Sigmoid colon (tissue), 7 donors: ENCODE measurements at places on chromosomes 3 and 15.

DNA sequence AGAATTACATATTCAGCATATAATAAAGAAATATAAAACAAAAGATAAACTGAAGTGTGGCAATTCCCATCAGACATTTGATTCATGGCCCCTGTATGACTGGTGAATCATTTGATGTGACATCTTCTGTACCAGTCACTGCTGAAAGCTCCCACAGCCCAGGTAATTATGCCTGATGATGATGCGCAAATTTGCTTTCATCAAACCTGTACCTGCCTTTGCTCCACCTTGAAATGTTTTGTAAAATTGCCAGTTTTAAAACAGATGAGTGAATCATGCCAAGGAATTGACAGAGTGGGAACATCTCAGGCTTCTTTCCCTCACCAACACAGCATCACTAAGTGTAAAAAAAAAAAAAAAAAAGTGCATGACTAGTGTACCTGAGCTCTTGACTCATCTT, 66.5 kb upstream of the EIF1B start:
- DNase-seq, result no peak

GRCh38 chr3:98743071-98743470, 20.1 kb upstream of the ST3GAL6 start:
- no peak for DNase-seq

DNA sequence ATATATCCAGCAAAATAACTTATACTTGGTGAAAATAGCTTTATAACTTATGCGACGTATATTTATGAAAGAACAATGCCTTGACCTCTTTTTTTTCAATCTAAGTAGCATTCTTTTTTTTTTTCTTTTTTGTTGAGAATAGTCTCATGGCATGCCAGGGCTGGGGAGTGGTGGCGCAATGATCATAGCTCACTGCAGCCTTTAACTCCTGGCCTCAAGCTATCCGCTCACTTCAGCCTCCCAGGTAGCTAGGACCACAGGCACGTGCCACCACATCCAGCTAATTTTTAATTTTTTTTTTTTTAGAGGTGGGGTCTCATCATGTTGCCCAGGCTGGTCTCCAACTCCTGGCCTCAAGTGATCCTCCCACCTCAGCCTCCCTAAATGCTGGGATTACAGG, 43.5 kb downstream of the RAB8B start:
- peak; percentile 68 for DNase-seq

- no peak for DNase-seq
Measured at GRCh38 chr3:37053753-37054152, 60.4 kb downstream of the MLH1 start.

DNA sequence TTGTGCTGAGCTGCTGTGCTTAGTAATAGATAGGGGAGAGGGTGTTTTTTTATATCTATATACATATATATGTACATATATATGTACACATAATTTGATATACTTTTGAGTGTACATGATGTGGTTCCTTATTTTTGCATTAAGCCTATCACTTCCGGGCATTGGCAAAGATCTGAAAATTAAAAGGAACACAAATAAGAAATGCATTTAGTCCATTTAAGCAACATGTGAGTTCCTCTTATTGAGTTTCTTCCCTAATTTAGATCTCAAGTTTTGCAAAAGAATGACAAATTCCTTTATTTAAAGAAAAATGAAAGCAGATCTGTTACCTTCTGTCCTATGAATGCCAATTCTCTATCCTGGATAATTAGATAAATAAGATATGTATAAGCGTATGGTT, 435.1 kb downstream of the LPP start:
- no peak for DNase-seq

GRCh38 chr3:145557405-145557804, 603.6 kb downstream of the PLOD2 start:
- DNase-seq, result no peak

- no peak for DNase-seq
Measured at GRCh38 chr3:49346797-49347251, 7.0 kb upstream of the USP4 start.

DNA sequence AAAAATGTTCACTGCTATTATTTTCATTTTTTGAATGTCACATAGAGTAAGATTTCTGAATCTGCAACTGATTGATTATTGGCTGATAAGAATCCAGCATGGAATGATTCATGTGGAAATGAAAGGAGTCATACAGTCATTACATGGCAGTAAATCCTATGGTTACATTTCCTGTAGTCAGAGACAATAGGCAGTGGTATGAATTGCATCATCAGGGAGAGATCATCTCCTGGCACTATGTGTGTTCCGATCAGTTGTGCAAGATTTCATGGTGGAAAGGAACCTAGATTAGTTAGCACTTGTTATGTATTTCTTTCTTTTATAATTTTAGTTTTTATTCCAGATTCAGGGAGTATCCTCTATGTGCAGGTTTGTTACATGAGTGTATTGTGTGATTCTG, 38.8 kb downstream of the SLC12A1 start:
- no peak for DNase-seq

GRCh38 chr3:186413615-186414415, 51.8 kb upstream of the DGKG start:
- DNase-seq, result peak; percentile 94

- DNase-seq, result no peak
Measured at GRCh38 chr3:176359211-176359610, 838.1 kb downstream of the TBL1XR1 start.

DNA sequence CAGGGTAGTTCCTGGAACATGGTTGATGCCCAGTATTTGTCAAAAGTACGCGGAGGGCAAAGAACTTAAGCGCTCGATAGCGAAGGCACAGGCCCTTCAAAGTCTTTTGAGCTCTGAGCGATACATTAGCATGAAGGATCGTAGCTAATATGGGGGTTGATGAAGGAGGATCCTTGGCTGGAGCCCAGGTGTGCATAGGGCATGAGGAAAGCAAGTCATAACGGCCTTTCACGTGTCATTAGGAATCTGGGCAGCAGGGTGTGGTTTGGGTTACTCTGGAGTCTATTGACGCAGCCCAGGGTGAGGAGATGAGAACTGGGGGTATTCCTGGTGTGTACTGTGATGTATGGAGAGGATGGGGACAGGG, 31.7 kb downstream of the SPINK8 start:
- DNase-seq, result peak; percentile 68

DNA sequence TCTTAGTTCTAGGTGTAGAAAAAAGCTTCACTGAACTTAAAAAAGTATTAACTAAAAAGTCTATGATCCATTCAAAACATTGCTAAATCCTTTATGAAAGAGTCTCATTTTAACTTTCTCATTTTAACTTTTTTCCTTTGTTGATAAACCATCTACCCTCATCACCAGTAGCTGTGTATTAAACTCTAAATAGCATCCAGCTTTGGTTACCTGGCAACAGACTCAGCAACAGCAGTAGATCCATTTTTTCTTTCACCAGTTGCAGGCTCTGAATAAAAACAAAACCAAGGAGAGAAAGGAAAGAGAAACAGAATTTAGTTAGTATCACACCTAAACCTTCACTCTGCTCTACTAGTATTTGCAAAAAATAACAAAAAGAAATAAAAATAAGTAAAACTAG, 51.6 kb downstream of the TP53BP1 start:
- DNase-seq, result no peak

DNA sequence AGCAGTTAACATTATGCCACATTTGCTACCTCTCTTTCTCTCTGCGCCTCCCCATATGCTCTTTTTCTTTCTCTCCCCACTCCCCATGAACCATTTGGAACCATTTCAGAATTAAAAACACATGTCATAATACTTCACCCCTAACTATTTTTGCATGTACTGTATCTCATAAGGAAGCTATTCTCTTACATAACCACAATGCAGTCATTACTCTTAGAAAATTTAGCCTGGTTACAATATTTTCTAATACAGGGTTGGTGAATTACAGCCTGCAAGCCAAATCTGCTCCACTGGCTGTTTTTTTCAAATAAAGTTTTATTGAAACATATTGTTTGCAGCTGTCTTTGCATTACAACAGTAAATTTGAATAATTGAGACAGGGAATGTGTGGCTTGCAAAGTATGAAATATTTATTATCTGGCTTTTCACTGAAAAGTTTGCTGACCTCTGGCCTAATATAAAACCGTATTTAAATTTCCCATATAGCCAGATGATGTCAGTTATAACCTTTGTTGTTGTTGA, 62.8 kb downstream of the SGO1 start:
- DNase-seq, result no peak

- no peak for DNase-seq
Measured at GRCh38 chr15:89672221-89673164, 6.7 kb downstream of the PLIN1 start.

DNA sequence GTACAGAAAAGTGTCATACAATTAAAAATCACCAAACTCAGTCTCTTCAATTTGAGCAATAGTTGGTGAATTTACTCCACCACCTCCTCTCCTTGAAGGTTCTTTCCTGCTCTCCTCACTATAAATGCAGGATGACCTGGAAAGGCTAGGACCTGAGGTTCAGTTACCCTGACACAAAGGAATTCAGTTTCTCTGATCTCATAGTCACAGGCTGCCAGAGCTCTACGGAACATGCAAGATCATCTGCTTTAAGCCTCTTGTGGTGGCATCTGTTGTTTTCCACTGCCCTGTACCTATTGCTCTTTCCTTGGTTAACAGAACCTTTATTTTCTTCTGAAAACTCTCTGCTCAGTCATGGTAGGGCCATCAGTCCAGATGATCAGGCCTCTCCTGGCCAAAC, 4.9 kb upstream of the TP63 start:
- DNase-seq, result no peak

GRCh38 chr3:102553876-102554275, 119.1 kb downstream of the ZPLD1 start:
- DNase-seq, result no peak

GRCh38 chr3:46146548-46146947, 61.6 kb downstream of the CCR1 start:
- DNase-seq, result no peak

DNA sequence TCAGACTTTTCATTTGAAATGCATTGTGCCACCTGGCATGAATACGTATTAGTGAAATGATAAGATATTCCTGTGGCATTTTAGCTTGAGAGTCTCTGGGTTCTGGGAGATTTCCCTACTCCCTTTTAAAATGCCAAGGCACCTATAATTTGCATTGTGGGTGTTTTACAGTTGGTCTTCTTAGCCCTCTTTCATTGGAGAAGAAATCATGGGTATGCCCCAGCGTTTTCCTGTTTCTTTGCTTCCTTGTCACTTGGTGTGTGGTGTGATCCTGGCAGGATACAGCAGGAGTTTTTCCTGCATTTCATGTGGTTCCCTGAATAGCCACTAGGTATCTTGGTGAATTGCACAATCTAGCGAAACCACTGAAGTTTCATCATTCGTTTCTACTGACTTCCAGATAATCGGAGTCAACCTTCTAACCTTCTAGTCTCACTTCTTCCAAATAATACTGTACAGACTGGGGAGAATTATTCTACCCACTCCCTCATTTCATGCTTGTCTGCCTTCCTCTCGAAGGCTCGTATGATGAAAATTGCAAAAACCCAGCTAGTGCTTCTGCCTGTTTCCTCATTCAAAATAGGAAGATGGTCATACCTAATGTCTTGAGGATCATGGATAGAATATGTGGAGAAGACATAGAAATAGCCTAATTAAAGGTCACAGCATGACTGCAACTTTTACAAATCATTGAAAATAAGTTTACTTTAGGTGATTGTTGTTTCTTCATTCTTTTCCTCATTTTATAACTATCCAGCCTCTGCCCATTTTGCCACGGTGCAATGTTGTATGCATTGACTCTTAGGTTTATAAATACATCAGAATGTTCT, 2.6 kb downstream of the BHLHE40 start:
- no peak for DNase-seq

- DNase-seq, result no peak
Measured at GRCh38 chr3:23028294-23028693, 174.8 kb upstream of the UBE2E2 start.

GRCh38 chr15:37099319-37100108, 835 bp downstream of the MEIS2 start:
- peak; percentile 81 for DNase-seq

DNA sequence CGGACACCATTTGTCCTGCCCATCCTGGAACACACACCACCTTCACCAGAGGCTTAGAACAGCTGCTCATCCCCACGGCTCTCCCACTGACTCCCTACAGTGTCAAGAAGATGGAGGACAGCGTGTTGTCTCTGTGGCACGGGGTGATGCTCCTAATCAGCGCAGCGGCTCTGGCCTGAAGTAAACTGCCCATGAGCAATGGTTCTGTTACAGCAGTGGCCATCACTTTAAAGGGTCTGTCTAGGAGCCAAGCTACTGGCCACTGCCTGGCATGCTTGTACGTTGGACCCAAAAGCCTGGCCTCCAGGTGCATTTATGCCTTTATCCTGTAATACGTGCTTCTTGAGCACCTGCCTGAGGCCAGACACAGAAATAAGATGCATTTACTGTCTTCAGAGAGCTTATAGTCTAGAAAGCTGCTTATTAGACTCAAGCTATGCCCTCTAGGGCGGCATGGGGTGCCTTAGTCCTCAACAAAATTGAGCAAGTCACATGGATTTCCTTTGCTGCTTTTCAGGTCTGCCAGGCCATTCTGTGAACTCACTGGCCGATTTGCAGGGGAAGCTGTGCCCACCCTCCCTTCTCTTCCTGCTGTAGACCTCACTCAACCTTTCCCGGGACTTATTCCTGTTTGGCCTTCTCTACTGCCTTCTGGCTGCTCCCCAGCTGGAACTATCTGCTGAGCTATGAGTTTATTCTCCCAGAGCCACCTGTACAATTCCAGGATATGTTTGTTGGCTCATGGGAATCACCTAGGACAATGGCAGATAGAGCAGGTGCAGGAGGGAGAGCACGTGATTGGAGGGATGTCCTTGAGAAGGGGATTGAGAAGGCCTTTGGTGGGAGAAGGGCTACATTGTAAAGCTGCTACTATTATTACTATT, 51.9 kb downstream of the STARD5 start:
- no peak for DNase-seq

- DNase-seq, result no peak
Measured at GRCh38 chr3:52082951-52083350, 26.6 kb upstream of the DUSP7 start.

GRCh38 chr15:78993931-78994530, 49.2 kb upstream of the CTSH start:
- no peak for DNase-seq

- no peak for DNase-seq
Measured at GRCh38 chr3:145716519-145716918, 444.5 kb downstream of the PLOD2 start.

- no peak for DNase-seq
Measured at GRCh38 chr3:188331166-188331565, 177.2 kb downstream of the LPP start.

- DNase-seq, result no peak
Measured at GRCh38 chr3:139394116-139394515, 4.7 kb upstream of the COPB2 start.

- no peak for DNase-seq
Measured at GRCh38 chr3:27357665-27358258, 11.4 kb downstream of the NEK10 start.
